Osteocyte (in vitro differentiated cells): ENCODE measurements at places on chromosomes 5 and 9. TPM values are rescaled to one million over a fixed set of nuclear protein-coding genes. Genes with fewer than 3 reads are reported as not detected.

FBN2 gene
- total RNA-seq = 1,151 and 1,312 TPM in 2 replicates

TERT gene
- not detected in 2 replicates for total RNA-seq

ROPN1L gene
- total RNA-seq = not detected in 2 replicates

CATSPER3 gene
- total RNA-seq = not detected in 2 replicates

C5orf52 gene
- not detected in 2 replicates for total RNA-seq

PLAC8L1 gene
- total RNA-seq = 1.4 and 2.1 TPM in 2 replicates

TTC23L gene
- 0.59 TPM in 1 of 2 replicates, not detected in the other for total RNA-seq

RAPGEF1 gene
- 94.3 TPM in 2 replicates for total RNA-seq

PDZD2 gene
- total RNA-seq = 2.3 and 2.8 TPM in 2 replicates

SMARCA2 gene
- 110 and 115 TPM in 2 replicates for total RNA-seq

NOXA1 gene
- 1.0 and 1.5 TPM in 2 replicates for total RNA-seq

CDH9 gene
- not detected in 2 replicates for total RNA-seq

OTP gene
- total RNA-seq = not detected in 2 replicates

COL23A1 gene
- total RNA-seq = not detected in 2 replicates

FBXW2 gene
- 84.7 and 86.8 TPM in 2 replicates for total RNA-seq

ORM1 gene
- total RNA-seq = not detected in 2 replicates

SPINK9 gene
- total RNA-seq = not detected in 2 replicates

MGAT1 gene
- total RNA-seq = 137 and 140 TPM in 2 replicates

SH3TC2 gene
- 0.83 and 1.1 TPM in 2 replicates for total RNA-seq

FOXI1 gene
- not detected in 2 replicates for total RNA-seq

PCDHGB1 gene
- 1.4 and 1.8 TPM in 2 replicates for total RNA-seq

PLPP7 gene
- total RNA-seq = 0.68 and 0.73 TPM in 2 replicates

HRCT1 gene
- 3.0 and 3.7 TPM in 2 replicates for total RNA-seq

AP3S1 gene
- total RNA-seq = 97.6 and 102 TPM in 2 replicates

DMRT1 gene
- not detected in 2 replicates for total RNA-seq

HSD17B3 gene
- total RNA-seq = not detected in 2 replicates

ZDHHC12 gene
- total RNA-seq = 24.7 and 24.8 TPM in 2 replicates

COL27A1 gene
- total RNA-seq = 44.4 and 44.8 TPM in 2 replicates

STK32A gene
- not detected in 2 replicates for total RNA-seq
